ENCODE measurements at places on chromosomes 3 and 15. TPM values are rescaled to one million over a fixed set of nuclear protein-coding genes. Genes with fewer than 3 reads are reported as not detected.

GRCh38 chr3:123668906-123669305 is 84.1 kb upstream of the HACD2 start:
- DNase-seq: no peak

GRCh38 chr3:141575879-141576743 is 89.3 kb downstream of the RASA2 start:
- DNase-seq: peak; percentile 8

Gene IL16
- total RNA-seq: 6.5 TPM

Gene WDR76
- 11.7 TPM for total RNA-seq

GRCh38 chr3:30349507-30349906 is 256.9 kb upstream of the TGFBR2 start:
- no peak for DNase-seq

- DNase-seq: no peak
Observed at GRCh38 chr15:71779073-71779797, 31.1 kb upstream of the NR2E3 start.

DNA sequence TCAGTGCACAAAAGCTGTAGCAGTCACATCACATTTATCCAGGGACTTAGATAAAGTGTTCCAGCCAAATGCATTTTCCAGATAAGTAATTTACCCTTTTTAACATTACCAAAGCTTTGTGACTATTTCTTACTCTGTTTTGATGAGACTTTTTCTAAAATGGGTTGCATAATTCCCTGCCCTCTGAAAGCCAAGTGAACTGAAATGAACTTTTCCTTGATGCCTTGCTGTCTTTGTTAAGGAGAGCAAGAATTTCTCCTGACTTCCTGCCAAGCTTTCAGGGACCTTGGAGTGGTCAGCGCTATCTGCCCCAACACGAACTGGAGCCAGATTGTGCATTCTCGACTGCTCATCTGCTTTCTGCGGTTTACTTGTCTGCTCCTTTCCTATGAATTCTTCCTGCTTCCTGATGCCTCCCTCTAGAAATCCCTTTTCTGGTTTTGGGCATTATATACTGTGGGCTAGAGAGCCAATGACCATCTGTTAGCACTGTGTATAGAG is 34.8 kb downstream of the EIF4E3 start:
- DNase-seq: no peak
